Stimulated activated CD4-positive, alpha-beta T cell treated with anti-CD3 and anti-CD28 coated beads, Interleukin-15, amount 100 ng/mL, for 24 hours (primary cell): ENCODE measurements at places on chromosomes 1 and 21.

GRCh38 chr1:162421258-162422164, 9.6 kb upstream of the SH2D1B start:
- no peak for DNase-seq

DNA sequence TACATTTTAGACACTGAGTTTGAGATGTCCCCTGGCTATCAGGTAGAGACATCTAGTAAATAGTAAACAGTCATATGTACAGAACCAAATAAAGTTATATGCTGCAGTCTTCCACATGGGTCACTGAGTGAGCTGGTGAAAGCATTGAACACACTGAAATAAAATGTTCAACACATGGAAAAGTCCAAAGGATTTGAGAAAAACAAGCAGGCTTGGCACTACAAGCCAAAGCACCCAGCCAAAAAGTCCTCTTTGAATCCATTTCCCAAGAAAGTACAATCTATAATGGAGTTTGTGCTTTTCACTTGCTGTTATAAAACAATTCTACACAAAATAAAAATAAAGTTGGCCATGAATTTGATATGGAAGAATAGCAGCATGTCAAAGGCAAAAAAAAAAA, 135.4 kb downstream of the NR5A2 start:
- DNase-seq, result no peak

GRCh38 chr1:167623951-167624350, 6.1 kb upstream of the RCSD1 start:
- DNase-seq, result no peak

- no peak for DNase-seq
These were observed 54.6 kb upstream of the PRDX6 start for GRCh38 chr1:173422456-173422976.

GRCh38 chr1:70071601-70072000, 133.8 kb downstream of the LRRC40 start:
- DNase-seq, result no peak

DNA sequence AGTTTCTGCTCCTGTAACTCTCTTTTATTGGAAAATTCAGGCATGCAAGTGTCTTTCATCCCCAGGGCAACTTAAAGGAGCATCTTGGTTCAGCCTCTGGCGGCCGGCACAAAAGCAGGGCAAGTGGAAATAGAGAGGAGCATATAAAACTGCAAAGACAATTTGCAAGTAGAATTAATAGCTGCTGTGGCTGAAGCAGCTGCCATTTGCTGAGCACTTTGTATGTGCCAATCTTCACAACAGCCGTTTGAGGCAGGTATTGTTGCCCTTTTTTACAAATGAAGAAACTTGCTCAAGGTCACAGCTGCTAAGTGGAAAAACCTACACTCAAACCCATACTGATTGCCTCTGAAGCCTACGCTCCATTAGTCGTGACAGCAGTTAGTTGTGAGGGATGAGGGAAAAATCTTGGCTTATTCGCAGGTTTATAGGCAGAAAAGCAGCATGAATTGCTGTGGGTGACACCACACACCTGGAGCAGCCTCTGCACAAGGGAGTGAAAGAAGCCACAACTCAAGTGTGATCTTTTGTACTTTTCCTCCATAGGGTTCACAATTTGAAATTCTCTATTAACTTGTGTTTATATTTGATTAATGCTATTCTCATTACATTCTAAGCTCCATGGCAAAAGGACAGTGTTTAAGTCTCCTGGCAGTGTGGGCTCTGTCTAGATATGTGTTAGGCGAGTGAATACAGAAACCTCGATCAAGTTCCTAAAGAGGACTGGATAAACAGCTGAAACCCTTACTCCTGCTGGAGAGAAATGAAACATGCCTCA, 99.0 kb upstream of the BEND5 start:
- no peak for DNase-seq

DNA sequence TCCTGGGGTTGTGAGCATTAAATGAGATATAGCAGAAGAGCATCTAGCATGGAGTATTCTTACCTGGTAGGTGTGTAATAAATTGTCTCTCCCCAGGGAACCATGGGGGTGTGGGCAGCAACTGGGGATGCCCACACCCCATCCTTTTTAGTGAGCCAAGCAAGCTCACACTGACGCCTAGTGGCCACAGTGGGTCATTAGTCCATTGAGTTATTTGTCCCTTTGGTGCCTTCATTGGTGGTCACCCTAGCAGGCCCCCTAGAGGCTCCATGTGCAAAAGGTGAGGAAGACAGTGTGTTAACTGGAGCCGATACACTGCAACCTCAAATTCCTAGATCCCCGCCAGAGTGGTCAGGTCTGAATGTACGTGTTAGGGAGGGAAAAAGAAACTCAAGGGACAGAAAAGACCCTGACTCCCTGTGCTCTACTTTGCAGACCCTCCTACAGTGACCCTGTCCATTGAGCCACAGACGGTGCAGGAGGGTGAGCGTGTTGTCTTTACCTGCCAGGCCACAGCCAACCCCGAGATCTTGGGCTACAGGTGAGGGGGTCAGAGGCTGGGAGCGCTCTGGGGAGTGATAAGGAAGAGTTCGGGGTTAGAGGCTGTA, 93.3 kb upstream of the CD1D start:
- peak; percentile 53 for DNase-seq

- DNase-seq, result peak; percentile 77
These were observed 25.9 kb upstream of the DNAJC11 start for GRCh38 chr1:6727535-6727934.

DNA sequence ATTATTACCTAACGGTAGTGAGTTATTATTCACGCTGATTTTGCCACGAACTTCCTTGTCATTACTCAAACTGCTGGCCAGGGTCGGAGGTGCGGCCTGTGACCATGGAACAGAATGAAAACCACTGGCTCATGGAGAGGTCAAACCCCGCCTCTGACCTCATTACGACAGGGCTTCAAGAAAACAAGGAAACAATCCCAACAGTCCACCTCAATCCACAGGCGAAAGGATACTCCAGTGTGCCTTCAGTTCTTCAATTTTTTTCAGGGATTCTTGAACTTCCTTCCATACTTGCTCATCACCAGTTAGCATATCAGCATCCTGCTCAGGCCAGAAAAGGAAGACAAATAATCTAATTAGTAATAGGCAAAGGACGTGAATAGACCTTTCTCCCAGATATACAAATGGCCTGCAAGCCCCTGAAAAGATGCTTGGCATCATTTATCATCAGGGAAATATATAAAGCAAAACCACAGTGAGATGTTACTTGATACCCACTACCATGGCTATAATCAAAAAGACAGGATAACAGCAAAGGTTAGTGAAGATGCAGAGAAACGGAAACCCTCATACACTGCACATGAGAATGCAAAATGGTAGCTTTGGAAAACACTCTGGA, 643.4 kb downstream of the SMYD3 start:
- DNase-seq, result no peak

DNA sequence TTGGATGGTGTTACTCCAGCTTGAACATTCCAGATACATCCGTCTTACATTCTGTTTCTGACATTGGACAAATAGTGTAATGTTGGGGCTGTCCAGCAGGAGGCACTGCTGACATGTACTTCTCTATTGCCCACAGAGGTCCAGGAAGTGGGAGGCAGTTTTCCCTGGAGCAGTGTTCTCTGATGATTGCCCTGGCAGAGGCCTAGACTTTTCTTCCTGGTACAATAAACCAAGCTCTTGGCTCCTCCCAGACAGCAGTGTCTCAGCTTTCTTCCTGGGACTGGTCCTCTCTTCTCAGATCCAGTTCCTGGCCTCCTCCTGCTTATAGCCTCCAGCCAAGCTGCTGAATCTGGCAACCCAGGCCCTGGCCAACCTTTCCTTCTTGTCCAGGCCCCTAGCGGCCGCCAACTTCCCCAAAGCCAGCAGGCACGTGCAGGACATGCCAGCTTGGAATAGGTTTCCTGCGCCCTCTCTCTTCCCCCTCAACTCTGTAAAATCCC, 14.9 kb upstream of the IFNLR1 start:
- DNase-seq, result peak; percentile 74

- DNase-seq, result no peak
These were observed 31.4 kb upstream of the LYST start for GRCh38 chr1:235898126-235898525.

- no peak for DNase-seq
These were observed 8.2 kb downstream of the GTF2B start for GRCh38 chr1:88883156-88883555.

- DNase-seq, result peak; percentile 55
These were observed 174.4 kb upstream of the HMCN1 start for GRCh38 chr1:185559684-185560331.

- no peak for DNase-seq
These were observed 71.4 kb downstream of the SYT6 start for GRCh38 chr1:114082304-114082630.

DNA sequence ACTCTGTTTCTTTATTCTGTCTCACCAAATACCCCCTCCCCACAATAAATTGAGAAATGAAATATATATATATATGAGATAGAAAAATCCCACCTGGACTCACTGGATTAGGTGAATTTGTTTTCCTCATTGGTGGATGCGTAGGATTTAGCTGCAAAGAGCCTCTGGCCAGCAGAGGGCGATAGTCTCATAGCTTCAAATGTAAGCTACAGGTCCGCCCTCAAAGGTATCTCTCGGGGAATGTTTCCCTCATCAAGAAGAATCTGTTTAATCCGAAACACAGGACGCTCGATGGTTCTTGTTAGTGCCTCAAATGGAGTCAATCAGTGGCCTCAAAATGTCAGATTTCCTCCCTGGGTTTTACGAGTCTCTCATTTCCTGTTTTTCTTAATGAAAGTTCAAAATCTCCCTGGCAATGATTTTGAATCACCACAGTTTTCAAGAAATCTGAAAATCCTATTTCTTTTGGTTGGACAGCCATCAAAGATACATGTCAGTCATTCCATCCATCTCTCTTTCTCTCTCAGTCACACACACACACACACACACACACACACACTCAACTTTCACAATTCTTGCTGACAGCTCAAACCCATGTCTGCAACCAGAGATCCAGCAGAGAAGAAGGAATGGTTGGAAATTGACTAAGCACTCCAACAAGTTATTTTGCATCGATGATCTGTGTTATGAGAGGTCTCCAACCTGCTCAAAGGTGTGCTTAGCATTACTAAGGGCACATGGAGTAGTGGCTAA, 13.9 kb upstream of the CAMK1G start:
- DNase-seq, result peak; percentile 89

- DNase-seq, result no peak
These were observed 85.4 kb upstream of the PBX1 start for GRCh38 chr1:164473544-164473943.

DNA sequence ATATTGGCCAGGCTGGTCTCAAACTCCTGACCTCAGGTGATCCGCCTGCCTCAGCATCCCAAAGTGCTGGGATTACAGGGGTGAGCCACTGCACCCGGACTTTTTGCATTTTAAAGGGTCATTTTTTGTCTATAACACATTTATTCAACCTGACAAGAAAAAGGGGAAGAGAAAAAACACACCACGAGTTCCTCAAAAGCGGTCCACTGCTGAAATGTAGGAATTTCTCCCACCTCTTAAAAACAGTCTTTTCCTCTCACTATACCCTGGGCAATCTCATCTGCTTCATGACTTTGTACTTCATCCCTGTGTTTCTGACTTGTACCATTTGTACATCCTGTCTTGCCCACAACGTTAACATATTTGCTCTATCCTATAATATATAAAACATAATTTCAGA, 413.3 kb upstream of the PTBP2 start:
- no peak for DNase-seq

DNA sequence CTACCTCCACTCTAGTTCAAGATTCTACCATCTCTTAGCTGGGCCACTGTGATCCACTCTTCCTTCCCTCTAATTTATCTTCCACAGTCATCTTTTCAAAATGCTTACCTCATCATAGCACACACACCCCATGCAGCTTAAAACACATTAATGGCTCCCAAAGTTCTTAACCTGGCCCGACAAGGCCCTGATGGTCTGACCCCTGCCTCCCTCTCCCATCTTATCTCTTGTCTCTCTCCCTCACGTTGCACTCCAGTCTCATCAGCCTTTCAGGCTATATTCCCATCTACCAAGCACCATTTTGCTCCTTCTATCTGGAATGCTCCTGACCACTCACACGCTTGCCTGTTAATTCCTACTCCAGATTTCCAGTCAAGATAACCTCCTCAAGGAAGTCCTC, 2.5 kb upstream of the ZBTB8A start:
- no peak for DNase-seq

DNA sequence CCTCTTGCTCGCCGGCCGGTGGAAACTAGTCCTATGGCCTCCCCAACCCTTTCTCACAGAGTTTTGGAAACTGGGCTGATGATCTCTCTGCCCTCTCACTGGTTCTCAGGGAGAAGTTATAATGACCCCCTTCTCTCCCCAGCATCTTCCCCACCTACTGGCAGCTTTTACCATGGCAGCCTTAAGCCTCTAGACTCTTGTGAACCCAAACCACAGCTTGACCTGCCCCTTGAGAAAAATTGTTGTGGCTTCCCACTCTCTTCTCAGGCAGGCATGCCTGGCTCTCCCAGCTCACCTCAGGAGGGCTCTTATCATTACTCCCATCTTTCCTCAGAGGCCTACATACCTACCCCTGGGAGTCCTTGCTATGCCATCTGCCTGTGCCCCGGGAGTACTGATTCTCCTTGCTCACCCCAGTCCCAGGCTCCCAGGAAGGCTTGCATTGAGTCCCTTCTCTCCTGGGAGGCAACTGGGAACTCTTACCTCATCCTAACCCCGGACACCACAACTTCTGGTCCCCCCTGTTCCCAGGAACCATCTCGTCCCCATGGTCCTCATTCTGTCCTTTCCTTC, 1.6 kb downstream of the NSUN4 start:
- DNase-seq, result no peak

GRCh38 chr1:12345350-12346217, 115.8 kb downstream of the VPS13D start:
- DNase-seq, result peak; percentile 23

- DNase-seq, result no peak
These were observed 3.5 kb downstream of the YOD1 start for GRCh38 chr1:207047505-207047904.

- no peak for DNase-seq
These were observed 10.1 kb downstream of the HECTD3 start for GRCh38 chr1:45001011-45001481.

DNA sequence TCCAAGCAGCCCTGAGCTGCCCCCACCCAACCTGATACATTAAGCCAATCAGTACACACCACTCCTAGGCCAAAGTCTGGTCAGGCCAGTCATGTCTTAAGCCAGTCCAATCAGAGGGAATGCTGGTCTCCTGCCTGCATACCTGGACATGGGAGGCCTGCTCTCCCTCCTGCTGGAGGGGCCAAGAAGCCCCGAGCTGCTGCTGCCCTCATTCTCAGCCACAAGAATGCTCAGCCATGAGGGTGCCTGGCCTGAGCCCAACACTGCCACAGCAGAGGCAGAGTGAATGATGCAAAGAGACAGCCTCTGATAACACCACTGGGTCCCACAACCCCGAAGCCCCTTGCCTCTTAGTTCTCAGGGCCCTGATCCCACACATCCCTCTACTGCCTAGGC, 23.0 kb downstream of the CHD5 start:
- DNase-seq, result no peak

DNA sequence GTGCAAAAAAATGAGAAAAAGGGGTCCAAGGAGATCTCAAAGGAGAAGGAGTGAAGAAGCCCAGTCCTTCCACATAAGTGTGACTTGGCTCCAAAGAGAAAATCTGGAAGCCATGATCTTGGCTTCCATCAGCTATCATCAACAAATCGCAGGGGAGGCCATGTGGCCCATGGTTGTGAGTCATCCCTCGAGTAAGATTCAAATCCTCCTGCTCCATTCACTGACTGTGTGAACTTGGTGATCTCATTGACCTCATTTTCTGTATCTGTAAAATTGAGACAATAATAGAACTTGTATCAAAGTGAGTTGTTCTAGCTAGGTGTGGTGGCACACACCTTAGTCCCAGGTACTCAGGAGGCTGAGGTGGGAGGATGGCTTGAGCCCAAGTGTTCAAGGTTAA, 79.1 kb upstream of the OLIG2 start:
- DNase-seq, result no peak

- DNase-seq, result peak; percentile 97
These were observed at the start of gene S100A4 for GRCh38 chr1:153545067-153546055. Gene S100A4 (minus strand): TSS chr1:153545806. CDS start chr1:153544794, 1,012 bp downstream.
